ENCODE measurements at places on chromosomes 11 and 22.

- DNase-seq = no peak
Measured at GRCh38 chr11:72712168-72712751, 38.0 kb upstream of the PDE2A start.

DNA sequence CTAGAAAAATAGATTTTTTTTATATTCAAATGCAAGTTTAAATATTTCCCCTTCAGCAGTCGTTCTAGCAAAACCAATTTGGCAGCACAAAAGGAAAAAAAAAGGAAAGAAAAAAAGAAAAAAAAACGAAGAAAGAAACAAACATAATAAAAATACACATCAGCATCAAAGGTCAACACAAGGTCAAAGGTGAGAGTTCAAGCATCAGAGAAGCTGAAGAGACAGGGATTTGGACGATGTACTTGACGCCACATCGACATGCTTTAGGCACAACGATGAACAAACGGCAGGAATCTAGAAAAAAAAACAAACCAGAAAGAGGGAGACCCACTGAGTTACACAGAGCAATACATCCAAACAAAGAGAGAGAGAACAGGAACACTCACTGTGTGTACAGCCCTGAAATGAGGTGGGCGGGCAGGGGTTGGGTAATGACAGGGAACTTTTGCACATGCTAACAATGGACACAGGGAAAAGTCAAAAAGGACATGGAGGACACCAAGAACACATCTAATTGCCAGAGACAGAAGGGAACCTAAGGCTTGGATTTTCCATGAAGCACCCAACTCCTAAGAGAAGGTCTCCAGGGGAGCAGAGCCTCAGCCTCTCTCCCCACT, 19.8 kb upstream of the RAPSN start:
- DNase-seq = no peak

DNA sequence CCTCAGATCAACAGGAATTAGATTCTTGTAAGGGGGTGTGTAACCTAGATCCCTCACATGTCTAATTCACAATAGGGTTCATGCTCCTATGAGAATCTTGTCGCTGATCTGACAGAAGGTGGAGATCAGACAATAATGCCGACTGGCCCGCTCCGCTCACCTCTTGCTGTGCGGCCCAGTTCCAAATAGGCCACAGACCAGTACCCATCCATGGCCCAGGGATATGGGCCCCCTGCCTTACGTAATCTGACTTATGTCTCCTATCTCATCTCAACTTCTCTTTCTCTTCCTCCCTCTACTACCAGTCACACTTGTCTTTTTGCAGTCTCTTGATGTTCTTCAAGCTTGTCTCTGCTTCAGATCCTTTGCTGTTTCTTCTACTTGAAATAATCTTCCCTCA, 70.0 kb downstream of the CWF19L2 start:
- DNase-seq = no peak

GRCh38 chr22:49473286-49473685, 354.4 kb downstream of the BRD1 start:
- no peak for DNase-seq

- DNase-seq = no peak
Measured at GRCh38 chr11:129418039-129418438, 42.4 kb downstream of the BARX2 start.

DNA sequence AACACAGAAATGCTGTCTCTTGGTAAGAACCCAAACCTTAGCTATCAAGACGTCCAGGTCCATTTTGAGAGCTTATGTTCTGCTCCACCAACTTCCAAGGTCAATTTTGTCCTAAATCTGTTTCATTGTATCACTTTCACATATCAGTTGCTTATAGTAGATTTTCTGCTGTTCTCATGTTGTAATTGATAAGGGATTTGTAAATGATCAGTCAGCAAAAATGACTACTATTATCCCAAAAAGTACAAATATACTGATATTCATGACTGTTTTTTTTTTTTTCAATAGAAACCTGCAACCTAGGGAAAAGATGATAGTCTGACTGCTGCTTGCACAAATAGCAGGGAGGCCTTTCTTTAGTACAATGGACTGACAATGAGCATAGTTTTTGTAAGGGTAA, 128.1 kb downstream of the ARHGAP20 start:
- DNase-seq = no peak

DNA sequence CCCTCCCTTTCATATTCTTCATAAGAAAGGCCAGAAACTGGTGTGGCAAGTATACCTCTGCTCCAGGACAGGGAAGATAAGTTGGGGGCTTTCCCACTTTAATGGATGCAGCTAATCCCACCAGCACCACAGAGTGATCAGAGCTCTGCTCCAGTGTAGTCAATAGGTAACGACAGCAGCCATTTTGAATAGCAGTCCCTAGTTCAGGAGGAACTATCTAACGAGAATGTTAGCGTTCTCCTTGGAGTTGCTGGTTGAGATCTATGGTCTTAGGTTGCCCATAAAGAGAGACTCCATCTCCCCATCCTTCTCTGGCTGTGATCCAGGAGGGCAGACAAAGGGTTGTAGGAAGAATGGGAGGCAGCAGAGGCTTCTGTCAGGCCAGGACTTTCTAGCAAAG, 64.0 kb upstream of the CCDC90B start:
- DNase-seq = no peak

- DNase-seq = no peak
Measured at GRCh38 chr11:1749395-1750351, 722 bp downstream of the IFITM10 start.

GRCh38 chr22:46476547-46476941, 60.9 kb downstream of the CELSR1 start:
- DNase-seq = no peak

- DNase-seq = no peak
Measured at GRCh38 chr11:112541140-112542046, 280.7 kb upstream of the PLET1 start.

- DNase-seq = no peak
Measured at GRCh38 chr11:60864856-60865513, 2.4 kb upstream of the ZP1 start.

- DNase-seq = no peak
Measured at GRCh38 chr11:95991545-95991944, 67.6 kb upstream of the MTMR2 start.

DNA sequence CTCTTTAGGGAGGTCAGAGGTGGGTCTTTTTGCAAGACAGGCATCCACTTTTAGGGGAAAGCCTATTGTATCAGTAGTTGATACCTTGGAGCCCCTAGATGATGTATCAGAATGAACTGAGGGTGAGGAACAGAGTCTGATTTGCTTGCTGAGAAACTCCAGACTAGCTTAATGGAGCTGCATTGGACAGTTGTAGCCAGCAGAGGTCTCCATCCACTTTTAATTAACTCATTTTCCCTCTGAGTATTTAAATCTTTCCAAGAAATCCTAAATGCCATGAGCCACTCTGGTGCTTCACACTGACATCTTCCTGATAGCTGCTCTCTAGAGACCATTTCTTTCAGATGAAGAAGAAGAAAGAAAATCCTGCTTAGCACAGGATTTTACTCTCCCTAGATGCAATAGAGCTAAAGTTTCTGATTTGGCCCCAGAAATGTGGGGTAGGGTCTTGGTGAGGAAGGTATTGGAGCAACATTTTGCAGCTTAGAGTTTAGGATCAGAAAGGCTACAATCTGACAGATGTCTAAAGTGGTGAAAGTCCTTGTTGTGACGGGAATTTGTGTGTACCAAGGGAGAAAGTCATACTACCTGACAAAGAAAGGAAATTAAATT, 38.0 kb downstream of the EXT2 start:
- DNase-seq = no peak

GRCh38 chr11:66881927-66882452, 25.1 kb downstream of the LRFN4 start:
- no peak for DNase-seq

DNA sequence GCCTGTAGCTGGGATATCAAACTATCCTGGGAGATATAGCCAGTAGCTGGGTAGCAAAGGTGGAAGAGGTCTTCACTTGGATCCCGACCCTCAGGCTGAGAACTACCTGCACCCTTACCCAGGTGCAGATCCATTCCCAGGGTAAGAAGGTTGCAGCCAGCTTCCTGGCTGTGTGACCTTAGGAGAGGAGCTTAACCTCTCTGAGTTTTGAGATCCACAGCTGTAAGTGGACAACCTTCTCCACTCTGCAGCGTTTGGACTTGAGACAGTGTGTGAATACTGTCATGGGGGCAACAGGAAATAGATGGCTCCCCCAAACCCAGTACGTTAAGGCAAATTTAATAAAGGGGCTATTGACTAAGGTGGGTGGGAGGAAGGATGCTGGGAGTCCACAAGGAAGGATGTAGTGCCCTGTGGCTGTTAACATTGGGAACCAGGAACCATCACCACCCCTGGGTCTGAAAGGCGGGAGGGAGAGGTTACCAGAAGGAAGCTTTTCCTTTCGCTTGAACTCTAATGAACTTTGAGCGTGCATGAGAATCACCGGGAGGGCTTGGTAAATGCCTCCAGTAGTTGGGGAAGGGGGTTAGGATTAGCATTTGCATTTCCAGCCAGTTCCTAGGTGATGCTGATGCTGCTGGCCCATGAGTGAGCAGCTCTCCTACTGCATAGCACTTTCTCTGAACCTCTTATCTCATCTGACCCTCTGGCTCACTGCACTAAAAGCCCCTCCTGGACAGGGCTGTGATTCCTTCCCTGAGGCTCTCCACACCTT, 24.4 kb downstream of the SGSM1 start:
- DNase-seq = no peak

DNA sequence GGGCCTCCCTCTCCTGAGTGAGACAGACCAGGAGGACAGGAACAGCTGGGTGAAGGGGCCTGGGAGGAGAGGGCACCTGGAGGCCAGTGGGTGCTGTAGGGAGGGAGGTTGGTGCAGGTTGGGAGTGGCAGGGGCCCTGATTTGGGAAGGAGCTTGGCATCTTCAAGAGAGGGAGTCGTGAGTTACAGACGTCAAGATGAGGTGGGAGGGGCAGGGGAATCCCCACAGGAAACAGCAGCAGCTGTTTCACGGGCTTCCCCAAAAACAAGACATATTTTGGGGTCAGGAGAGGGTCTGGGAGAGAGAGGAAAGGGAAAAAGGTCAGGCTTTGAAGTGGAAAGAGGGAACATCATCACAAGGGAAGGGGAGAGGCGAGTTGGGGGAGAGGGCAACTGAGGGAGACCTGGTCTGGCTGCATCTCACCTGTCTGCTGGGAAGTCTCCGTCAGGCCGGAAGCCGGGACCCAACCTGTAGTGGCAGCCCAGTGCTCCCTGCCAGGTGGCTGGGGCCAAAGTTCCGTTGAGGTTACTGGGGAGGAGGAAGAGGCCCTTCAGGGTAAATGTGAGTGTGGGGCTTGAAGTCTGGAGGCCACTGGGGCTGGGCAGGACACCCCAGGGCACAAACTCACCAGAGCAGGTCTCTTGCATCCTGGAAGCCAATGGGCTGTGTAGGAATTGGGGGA, 4.4 kb downstream of the NAALADL1 start:
- DNase-seq = peak; percentile 9

- no peak for DNase-seq
Measured at GRCh38 chr11:26365284-26365683, 33.4 kb downstream of the ANO3 start.

DNA sequence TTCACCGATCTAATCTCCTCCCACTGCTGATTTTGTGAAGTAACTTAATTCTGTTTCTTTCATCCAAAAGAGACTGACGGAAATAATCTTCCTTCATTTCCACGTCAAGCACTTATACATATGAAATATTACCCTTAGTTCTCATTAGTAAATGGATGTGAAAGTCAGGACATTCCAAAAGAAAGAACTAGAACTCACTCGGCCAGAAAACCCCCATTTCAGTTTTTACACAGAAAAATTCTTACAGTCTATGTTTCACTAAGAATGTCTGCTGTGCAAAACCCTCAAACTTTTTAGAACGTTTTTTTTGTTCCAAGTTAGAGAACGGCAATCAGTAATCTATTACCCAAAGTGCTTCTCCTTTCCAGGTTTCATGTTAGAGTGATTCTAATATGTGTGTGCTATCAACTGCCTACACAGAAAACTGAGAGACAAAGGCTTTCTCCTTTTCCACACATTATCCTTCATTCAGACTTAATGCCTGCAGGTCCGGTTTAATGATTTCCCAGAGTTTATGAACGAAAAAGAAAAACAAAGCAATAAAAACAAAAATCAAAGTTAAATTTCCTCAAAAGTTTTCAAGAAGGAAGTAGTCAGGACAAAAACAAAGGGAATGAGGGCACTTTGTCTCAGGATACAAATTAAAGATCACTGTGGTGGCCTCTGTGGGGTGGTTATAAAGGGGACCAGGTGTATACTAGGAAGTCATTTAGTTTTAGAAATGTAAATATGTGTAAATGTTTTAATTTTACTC, 11.3 kb upstream of the SESN3 start:
- no peak for DNase-seq

- no peak for DNase-seq
Measured at GRCh38 chr11:69434471-69434931, 47.0 kb upstream of the LINC01488 start.

GRCh38 chr22:48288376-48288940, 1526.0 kb downstream of the TBC1D22A start:
- DNase-seq = no peak

DNA sequence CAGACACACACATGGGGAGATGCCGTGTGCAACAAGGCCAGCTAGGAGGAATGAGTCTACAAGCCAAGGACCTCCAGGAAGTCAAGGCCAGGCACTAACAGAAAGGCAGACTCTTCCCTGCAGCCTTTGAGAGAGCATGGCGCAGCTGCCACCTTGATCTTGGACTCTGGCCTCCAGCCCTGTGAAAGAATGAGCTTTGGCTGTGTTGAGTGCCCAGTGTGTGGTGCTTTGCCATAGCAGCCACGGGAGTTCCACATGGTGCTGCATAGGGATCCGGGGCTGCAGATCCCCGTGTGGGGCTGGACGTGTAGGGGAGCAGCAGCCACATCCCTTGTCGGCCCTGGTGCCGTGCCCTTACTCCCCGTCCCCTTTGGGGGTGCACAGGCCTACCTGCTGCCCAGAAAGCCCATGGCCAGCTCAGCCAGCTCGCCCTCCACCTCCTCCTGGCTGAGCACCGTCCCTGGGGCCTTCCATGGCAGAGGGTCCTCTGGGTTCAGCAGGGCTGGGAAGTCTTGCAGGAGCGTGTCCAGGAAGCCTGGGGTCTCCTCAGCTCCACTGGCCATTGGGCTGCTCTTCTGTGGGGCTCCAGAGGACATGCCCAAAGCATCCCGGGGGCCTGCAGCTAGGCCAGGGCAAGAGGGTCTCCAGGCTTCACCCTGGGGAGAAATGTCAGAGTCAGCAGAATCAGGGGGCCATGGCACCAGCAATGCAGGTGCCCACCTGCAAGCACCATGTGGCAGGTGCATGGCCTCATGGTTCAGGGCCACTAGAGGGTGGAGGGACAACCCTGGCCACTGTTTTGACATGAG, 7.0 kb downstream of the PPM1F start:
- no peak for DNase-seq

DNA sequence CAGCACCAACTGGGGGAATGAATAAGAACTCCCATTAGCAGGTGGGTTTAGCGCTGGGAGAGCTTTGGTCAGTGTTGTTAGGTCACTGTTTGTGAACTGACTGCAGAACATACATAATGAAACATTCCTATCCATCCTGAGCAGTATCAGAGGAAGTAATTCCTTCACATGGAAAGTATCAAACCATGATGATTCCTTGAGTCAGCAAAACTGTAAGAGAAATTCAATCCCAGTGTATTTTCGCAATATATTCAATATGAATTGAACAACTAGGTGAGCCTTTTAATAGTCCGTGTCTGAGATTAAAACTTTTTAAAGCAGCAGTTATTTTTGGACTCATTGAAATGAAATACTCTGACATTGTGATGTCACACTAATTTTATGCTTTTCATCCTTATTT, 42.9 kb upstream of the TTC36 start:
- no peak for DNase-seq

All from activated effector memory CD4-positive, alpha-beta T cell treated with Interleukin-2 at 50 U/mL for 16 hours (primary cell).